Heart right ventricle (tissue), 16 donors: ENCODE measurements at places on chromosomes 2 and 18. TPM values are rescaled to one million over a fixed set of nuclear protein-coding genes. Genes with fewer than 3 reads are reported as not detected.

DNA sequence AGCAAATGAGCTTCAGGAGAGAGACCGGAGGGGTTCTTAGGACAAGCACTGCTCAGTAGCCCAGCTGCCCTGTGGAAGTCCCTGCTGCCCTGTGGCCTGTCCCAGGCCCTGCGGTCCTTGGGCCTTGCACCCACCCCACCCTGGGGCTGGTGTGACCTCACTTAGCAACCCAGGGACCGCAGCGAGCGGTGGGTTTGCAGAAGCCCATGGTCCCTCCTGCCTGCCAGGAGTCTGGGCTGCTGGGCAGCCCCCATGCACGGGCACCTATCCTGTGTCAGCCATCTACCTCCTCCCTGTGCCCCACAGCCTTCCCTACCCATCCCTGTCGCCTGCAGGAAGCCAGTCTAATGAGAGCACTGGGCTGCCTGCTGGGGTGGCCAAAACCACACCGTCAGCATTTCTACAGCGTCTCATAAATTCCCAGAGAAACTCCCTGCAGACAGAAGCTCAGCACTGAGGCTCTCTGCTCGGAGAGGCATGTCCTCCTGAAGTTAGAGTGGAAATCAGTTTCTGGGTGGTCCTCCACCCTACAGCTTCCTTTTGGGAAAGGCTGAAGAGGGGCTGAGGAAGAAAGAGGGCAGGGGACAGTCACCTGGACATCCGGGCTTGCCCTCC, 231.1 kb upstream of the HS6ST1 start:
- no peaks in the 10 kb centered on the region for H3K36me3 ChIP-seq
- H3K27ac ChIP-seq = no peak overlapping the region
- no peak for DNase-seq
- H3K4me1 ChIP-seq = no peaks in the 10 kb centered on the region

GRCh38 chr18:77114415-77115191, 18.0 kb downstream of the MBP start:
- peak; percentile 86 for DNase-seq
- H3K4me3 ChIP-seq = no peak overlapping the region
- peaks cover 28% of the 10 kb centered on the region for H3K4me1 ChIP-seq

- H3K36me3 ChIP-seq = no peaks in the 10 kb centered on the region
- H3K27ac ChIP-seq = no peak overlapping the region
- H3K4me3 ChIP-seq = no peak overlapping the region
- DNase-seq = no peak
- no peaks in the 10 kb centered on the region for H3K27me3 ChIP-seq
Observed at GRCh38 chr2:106831816-106832569, 54.0 kb downstream of the ST6GAL2 start.

DNA sequence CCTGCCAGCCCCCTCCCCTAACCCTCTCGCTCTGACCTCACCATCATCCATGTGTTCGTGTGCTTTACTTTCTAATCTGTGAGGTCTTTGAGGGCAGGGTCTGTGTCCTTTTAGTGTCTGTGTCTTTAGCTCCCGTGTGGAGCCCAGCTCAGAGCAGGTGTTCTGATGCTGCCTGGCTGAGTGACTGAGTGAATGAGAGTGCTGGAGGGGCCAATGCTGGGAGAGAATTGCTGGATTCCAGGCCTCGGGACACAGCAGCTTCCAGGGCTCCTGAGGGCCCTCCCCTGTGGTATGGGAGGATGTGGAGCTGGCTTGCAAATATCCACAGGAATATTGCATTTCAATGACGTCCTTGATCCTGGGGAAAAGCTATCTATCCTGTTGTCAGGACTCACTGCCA, 160.6 kb downstream of the ANKRD30B start:
- H3K4me1 ChIP-seq = no peaks in the 10 kb centered on the region
- H3K27ac ChIP-seq = no peak overlapping the region
- no peak overlapping the region for H3K4me3 ChIP-seq
- no peak for DNase-seq
- no peaks in the 10 kb centered on the region for H3K36me3 ChIP-seq

The ALPP gene
- not detected for polyA plus RNA-seq
